NCI-H2081 treated with DMSO at 0.1 percent for 48 hours (cell line): ENCODE measurements at places on chromosomes 16 and 17.

DNA sequence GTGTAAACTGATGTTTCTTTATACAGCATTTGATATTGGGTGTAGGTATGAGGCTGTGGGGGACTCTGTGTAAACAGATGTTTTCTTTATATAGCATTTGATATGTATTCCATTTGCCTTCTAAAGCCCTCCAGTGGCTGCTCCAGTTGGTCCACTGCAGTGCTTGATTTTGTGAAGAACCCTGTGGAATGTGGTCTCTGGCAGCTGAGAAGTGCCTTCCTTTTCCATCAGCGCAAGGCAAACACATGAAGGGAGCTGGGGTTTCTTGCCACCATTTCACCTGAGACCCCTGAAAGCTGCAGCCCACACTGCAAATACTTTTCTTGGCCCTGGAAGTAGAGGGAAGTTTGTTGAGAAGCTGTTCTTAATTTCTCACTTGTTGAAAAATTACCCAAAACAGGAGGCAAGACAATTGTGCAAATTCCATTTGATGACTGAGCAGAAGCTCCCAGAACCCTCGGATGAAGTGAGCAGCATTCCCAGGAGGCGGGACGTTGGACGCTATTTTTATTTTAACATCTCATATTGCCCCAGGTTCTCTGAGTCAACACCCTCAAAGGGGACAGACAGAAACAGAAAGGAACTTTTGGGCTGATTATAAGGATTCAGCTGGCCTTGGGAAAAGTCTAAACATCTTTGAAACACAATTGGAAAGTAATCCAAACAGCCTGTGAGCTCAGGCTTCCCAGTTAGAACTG is 158.5 kb upstream of the RPH3AL start:
- no peak for DNase-seq

DNA sequence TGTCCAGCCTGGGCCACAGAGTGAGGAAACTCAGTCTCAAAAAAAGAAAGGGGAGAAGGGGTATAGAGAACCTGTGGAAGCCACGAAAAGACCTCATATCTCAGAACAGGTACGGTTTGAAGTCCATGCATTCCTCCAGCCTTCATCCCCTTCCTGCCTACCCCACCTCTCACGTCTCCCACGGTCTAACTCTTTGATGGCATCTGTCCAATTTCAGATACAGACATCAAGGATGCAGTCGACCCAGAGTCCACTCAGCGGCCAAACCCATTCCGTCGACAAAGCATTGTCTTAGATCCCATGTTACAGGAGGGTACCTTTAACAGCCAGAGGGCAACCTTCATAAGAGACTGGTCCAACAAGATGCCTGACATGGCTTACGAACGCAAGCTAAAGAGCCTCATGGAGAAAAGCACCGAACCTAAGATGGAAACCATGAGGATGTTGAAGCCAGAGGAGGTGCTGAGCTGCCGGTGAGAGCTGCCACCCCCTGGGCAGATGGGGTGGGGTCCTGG is 22.7 kb downstream of the C16orf78 start:
- no peak for DNase-seq

DNA sequence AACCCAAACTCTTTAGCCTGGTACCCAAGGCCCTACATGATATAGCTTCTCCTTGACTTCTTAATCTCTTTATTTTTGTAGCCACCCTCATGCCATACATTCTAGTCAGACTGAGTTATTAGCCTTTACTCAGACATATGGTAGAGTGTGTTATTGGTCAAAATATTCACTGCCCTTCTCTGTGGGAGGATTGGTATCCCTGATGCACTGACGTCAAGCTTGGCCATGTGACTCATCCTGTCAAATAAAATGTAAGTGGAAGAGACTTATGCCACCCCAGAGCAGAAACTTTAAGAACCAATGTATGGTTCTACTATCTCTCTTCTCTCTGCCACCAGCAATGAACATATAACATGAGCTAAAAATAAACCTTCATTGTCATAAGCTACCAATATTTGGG is 12.2 kb upstream of the BEAN1 start:
- DNase-seq, result no peak

DNA sequence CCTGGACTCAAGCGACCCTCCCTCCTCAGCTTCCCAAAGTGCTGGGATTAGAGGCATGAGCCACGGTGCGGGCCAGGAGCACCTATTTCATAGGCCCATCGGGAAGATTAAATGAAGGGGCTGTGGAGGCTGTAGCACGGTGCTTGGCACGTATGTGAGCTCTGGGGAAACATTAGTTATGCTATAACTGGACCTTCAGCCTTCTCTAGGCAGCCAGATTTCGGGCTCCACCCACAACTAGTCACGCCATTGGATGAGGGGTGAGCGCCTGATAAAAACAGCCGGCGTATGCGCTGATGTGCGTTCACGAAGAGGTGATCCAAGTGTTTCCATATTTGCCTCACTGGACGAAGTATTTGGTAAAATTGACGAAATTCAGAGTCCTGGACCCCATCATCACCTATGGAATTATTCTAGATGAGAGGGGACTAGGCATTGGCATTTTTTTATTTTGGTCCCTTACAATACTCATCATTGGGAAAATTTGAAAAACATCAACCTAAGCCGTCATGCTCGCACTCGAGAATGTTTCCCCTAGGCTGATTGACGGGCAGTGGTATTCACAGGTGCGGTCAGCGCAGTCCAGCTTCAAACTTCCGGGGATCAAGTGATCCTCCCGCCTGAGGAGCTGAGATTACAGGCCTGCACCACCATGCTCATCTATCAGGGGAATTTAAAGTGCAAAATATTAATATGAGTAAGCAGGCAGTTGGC is 1.8 kb upstream of the ANKRD11 start:
- no peak for DNase-seq

GRCh38 chr16:20846030-20846429 is 39.7 kb downstream of the REXO5 start:
- no peak for DNase-seq

- DNase-seq, result no peak
Observed at GRCh38 chr17:79579074-79579800, 31.6 kb downstream of the RBFOX3 start.

- no peak for DNase-seq
Observed at GRCh38 chr17:55606488-55606815, 95.2 kb upstream of the SMIM36 start.
